ENCODE measurements at places on chromosomes 3 and 15.

GRCh38 chr3:28859897-28860296 lies 421.0 kb upstream of the RBMS3 start:
- no peak for DNase-seq

- DNase-seq = no peak
These were observed 14.1 kb downstream of the XXYLT1 start for GRCh38 chr3:195256639-195257453.

GRCh38 chr3:103624271-103624670 lies 1189.5 kb downstream of the ZPLD1 start:
- no peak for DNase-seq

DNA sequence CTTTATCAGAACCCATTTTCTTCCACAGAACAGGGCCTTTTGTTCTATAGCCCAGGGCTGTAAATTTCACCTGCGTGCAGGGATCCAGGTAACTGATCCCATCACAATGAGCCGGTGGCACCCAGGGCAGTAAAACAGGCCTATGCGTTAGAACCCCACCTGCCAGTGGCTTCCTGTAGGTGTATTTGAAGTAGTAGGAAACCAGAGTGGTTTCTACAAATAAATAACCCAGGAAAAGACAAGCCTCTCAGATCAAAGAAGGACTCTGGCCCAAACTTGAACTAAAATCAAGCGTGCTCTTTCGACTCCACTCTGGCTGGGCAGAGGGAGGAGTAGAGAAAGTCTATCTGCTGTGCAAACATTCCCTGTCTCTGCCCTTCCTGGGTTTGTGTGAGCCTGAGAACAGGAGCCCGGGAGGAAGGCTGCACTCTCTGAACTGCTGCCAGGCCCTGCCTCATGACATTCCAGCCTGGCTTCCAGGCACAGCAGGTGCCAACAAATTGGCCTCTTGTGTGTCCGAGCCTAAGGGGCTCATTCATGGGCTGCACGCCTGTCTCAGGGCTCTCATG lies 77.7 kb downstream of the CEMIP start:
- peak; percentile 79 for DNase-seq

- DNase-seq = no peak
These were observed 8.3 kb downstream of the MEF2A start for GRCh38 chr15:99574048-99574447.

DNA sequence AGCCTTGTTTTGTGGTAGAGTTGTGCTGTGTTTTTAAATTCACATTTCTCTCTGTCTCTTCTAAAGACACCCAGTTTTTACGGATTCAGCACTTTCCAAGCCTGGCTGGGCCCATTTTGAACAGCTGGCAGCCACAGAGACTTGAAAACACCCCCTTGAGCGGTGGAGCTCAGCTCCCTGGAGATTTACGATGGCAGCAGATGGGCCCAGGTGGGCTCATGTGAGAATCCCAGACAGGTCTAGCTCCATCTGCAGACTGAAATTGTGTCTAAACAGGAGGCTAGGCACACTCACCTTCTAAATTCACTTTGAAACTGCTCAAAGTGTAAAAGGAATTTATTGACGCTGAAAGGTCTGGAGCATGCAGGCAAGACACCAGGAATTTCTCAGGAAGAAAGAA lies 232.0 kb upstream of the HES1 start:
- DNase-seq = no peak

GRCh38 chr15:99745370-99746086 lies 12.3 kb upstream of the LYSMD4 start:
- DNase-seq = no peak

DNA sequence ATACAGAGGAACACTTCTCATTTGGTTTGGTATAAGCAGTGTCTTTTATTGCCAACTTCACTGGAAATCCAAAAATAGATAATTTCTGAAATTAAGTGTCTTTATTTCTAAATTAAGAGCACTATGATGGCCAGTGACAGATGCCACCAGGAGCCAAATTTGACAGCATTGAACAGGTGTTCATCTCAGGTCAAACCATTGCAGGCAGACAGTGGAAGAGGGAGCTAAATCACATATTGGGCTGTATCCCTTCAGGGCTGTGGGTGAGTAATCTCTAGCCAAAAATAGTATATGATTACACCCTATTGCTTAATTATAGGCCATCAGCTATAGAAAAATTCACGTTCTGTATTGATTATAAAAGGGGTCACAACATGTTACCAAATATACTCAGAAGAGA lies 457.7 kb downstream of the NAALADL2 start:
- DNase-seq = no peak

DNA sequence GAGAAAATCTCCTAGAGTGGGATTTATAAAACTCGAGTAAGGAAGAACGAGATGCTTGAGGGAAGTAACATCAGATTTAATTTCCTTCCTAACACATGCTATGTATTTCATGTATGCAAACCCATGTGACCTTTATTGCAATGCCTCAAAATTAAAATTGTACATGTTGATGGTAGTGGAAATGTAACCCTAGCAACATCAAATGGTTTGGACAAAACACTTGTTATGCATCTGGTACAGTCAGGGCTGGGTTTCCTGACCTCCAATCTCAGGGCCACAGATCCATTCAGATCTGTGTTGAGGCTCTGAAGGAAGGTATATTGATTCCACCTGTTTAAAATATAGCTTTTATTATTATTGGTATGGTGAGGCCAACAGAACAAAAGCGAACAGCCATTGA lies 246.0 kb downstream of the WNT5A start:
- DNase-seq = no peak

DNA sequence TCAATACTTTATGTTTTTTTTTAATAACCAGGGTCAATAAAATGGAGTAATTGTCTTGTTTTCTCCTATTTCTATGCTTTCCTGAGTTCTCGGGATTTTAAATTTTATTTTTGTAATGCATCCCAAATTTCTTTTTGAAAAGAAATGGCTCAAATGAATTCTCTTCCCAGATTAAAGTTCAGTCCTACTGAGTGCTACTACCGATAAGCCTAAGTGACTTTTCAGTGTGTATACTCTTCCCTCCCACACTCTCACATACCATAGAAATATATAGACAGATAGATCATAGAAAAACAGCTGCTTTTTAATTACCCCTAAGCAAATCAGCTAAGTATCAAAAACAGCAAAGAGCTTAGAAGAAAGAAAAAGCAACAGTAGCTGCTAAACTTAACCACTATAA lies 1.5 kb downstream of the SERPINI1 start:
- no peak for DNase-seq

GRCh38 chr3:23073724-23074305 lies 129.3 kb upstream of the UBE2E2 start:
- DNase-seq = no peak

- DNase-seq = no peak
These were observed 82.6 kb upstream of the NANOGP8 start for GRCh38 chr15:35167675-35168074.

GRCh38 chr3:182438398-182438797 lies 354.9 kb upstream of the ATP11B start:
- DNase-seq = no peak

DNA sequence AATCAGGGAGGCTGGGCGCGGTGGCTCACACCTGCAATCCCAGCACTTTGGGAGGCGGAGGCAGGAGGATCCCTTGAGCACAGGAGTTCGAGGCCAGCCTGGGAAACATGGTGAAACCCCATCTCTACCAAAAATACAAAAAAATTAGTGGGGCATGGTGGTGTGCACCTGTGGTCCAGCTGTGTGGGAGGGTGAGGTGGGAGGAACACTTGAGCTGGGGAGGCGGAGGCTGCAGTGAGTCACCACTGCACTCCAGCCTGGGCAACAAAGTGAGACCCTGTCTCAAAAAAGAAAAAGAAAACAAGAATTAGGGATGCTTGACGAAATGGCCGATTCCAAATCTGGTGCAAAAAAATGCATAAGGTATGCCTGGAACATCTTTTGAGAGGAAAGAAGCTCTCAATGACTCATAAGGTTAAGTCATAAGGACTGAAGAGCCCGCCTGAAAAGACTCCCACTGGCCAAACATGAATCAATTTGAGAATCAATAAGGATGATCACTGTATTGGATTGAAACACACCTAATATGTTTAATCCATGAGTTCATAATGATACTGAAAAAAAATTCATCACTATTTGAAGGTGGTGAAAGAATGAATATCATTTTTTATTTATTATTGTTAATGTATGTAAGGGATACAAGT lies 27.7 kb downstream of the BLM start:
- no peak for DNase-seq

DNA sequence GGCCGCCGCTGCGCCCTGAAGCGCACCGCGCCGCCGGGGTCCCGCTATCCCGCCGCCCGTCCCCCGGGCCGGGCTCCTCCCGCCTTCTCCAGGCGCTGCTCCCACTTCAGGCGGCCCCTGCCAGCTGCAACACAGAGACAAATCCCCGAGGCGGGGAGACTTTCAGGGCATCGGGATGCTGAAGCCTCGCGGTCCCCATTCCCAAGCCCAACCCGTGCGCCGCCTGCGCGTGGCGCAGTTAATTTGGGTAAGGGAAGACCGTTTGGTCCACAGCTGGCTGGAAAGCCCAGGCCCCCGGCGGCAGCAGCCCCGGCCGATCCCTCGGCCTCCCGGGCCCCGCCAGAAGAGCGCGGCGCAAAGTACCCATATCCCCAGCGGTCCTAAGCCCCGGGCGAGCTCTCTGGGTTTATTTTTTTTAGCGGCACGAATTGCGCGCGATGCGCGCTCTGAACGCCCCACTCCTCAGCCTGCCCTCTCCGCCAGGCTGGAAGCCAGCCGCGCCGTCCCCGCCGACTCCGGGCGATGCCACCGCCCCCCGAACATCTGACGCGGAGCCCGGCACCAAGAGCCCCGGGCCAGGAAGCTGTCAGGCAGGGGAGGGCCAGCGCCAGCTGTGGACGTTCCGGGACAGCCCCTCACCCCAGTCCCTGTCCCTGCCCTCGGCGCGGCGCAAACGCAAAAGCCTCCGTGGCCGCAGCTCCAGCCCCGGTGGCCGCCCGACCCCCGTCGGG lies 517 bp downstream of the FBN1 start:
- DNase-seq = peak; percentile 64

GRCh38 chr3:194251461-194251860 lies 99.7 kb downstream of the CPN2 start:
- no peak for DNase-seq

GRCh38 chr15:66068801-66069200 lies 184.7 kb downstream of the MEGF11 start:
- no peak for DNase-seq

DNA sequence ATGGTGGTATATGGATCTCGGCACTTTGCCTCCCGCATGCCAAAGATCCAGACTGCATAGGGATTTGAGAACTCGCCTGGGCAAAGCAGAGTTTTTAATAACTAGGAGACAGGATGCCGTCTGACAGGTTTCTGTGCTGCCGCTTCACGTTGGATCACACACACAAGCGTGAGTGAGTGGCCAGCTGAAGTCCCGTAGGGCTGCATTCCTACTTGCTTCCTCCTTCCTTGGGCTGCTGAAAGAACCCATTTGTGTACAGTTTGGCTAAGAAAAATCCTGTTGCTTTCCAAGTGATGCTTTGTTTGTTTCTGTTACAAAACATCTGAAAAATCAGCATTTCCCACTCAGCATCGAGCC lies 604.3 kb upstream of the CFAP20DC start:
- no peak for DNase-seq

GRCh38 chr3:50890688-50891344 lies 216.1 kb downstream of the DOCK3 start:
- peak; percentile 27 for DNase-seq

DNA sequence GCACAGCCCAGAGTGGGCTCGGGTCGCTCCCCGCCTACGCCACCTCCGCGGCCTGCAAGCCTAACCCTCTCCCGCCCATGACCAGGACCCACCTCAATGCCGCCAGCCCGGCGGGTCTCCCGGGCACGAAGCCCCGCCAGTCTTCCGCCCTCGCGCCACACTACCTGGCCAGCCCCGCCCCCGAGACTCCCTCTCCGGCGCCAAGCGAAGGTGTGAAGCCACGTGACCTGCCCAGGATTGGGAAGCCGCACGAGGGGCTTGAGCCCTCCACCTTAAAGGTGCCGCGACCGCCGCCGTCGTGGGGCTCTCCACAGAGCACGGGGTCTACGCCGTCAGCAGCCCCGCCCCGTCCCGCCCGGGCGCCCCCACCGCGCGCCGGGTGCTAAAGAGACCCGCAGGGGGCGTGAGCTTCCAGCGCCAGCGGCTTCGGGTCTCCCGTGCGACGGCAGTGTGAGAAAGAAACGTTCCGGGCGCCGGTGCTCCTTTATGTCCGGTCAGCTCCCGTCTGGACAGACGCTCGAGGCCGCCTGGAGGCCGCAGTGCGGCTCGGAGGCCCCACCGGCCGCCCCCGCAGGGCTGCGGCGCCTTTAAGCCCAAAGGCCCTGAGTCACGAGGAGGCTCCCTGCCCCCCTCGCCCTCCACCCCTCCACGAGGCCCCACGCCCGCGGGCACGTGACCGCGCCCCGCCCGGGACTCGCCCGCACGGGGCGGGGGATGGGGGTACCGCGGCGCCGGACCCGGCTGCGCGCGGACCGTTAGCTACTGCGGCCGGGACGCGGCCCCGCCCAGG lies at the start of gene CPEB1:
TSS of gene CPEB1 (minus strand) at position 319 of the 790 bp plus-strand sequence. CDS start 18,904 bp downstream, outside the sequence.
- peak; percentile 68 for DNase-seq

GRCh38 chr15:59371458-59372351 lies 966 bp downstream of the MYO1E start:
- DNase-seq = peak; percentile 88

- no peak for DNase-seq
These were observed 630.4 kb upstream of the TBL1XR1 start for GRCh38 chr3:177827511-177828207.

- no peak for DNase-seq
These were observed 146.1 kb upstream of the UMPS start for GRCh38 chr3:124584245-124584551.
